ENCODE measurements at places on chromosomes 12 and 14.

- DNase-seq, result no peak
These were observed 38.9 kb downstream of the TEAD4 start for GRCh38 chr12:2997989-2998670.

- DNase-seq, result no peak
These were observed 10.9 kb downstream of the PLEKHD1 start for GRCh38 chr14:69495341-69495921.

GRCh38 chr12:32902287-32902997 is 5.9 kb upstream of the PKP2 start:
- DNase-seq, result no peak

- DNase-seq, result no peak
These were observed 3.3 kb upstream of the FAM222A start for GRCh38 chr12:109710205-109710746.

DNA sequence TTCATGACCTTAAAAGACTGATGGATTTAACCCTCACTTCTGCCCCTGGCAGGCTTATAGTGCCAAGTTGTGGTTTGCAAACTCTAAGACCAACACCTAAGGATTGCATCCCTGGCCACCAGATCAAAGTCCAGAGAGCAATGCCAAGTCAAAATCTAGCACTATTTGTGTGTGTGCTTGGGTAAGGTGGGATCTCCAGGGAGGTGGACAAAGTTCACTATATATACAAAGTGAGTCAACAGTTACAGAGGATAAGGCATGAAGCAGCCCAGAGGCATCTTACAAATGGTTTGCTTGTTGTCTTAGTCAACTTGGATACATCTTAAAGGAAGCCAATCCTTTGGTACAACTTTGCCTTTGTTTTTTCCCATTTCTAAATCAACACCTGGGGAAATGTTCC is 137.3 kb downstream of the MSRB3 start:
- DNase-seq, result no peak
